ENCODE measurements at places on chromosomes 1 and 21.

DNA sequence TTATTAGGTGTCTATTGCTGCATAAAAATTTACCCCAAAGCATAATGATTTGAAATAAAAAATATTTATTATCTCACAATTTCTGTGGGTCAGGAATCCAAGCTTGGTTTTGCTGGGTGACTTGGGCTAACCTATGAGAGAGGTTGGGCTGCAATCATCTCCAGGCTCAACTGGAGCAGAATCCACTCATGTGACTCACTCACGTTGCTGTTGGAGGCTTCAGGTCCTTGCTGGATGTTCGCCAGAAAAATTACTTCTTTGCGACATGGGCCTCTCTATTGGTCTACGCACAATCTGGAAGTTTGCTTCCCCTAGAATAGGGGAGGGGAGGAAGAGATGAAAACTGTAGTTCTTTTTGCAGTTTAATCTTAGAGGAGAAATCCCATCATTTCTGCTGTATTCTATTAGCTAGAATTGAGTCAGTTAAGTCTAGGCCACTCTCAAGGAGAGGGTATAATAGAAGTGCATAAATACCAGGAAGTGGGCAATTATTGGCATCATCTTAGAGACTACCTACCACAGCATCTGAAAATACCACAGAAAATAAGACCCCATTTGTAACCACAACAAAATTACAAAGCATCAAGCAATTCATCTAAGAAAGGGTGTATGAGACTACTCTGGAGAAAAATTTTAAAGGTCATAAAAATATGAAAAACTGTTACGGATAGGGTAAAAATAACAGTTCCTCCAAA, 5.7 kb upstream of the FASLG start:
- no peak for DNase-seq

DNA sequence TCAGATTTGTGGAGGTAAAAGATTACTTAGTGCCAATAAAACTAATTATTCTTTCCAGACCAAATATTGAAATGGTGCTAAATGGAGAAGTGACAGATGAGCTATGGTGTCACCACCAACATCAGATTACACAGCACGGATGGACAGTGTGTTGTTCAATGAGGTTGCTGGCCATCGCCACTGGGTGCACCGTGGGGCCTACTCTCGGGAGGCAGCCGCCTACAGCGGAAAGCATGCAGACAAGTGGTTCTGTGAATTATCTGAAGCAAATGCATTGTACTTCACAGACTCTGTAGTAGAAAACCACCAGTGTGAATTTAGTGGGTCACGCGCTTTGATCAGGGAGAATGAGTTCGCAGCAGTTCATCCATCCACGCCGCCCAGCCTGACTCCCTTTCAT, 42.3 kb downstream of the GNG4 start:
- no peak for DNase-seq

DNA sequence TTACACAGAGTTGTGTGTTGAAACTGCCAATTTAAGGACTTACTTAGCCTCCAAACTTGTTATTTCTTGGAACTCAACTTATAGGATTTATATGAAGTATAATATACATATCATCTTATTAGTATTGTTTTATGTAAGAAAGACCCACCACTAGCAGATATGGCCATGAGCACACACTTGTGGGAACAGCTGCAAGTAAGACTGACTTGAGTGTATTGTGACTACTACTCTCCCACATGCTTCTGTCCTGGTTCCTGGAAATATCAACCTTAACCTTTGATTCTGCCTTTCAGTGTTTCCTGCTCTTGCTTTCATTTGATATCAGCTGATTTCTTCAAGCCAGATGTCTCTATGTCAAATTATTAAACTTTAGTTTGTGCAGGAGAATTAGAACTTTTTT, 175.3 kb downstream of the MAGI3 start:
- DNase-seq: no peak

DNA sequence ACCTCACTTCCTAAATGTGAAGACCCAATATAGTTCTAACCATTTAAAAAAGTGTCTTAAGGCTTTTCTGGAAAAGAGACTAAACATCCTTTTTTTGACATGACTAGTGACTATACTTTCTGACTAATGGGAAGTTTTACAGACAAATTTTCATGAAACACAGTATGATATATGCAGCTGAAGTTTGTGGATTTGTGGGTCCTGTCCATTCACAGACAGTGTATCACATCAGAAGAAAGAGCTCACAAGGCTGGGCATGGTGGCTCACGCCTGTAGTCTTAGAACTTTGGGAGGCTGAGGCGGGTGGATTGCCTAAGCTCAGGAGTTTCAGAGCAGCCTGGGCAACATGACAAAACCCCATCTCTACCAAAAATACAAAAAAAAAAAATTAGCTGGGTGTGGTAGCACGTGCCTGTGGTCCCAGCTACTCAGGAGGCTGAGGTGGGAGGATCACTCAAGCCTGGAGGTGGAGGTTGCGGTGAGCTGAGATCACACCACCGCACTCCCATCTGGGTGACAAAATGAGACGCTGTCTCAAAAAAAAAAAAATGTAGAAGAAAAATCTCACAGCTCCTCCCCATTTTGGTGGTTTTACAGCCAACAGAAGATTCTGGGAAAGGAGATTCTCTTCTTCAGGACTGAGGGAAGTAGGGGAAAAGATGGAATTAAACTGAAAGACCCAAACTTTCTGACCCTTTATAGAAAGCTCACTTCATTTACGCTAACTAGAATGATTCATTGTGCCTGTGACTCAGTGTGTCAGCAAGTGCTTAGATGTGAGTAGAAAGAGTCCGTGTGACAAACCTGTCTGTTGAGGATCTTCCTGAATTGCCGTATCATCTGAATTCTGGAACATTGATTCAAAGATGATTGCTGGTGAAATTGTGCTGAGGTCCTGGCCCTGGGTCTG, 15.2 kb upstream of the YRDC start:
- no peak for DNase-seq

DNA sequence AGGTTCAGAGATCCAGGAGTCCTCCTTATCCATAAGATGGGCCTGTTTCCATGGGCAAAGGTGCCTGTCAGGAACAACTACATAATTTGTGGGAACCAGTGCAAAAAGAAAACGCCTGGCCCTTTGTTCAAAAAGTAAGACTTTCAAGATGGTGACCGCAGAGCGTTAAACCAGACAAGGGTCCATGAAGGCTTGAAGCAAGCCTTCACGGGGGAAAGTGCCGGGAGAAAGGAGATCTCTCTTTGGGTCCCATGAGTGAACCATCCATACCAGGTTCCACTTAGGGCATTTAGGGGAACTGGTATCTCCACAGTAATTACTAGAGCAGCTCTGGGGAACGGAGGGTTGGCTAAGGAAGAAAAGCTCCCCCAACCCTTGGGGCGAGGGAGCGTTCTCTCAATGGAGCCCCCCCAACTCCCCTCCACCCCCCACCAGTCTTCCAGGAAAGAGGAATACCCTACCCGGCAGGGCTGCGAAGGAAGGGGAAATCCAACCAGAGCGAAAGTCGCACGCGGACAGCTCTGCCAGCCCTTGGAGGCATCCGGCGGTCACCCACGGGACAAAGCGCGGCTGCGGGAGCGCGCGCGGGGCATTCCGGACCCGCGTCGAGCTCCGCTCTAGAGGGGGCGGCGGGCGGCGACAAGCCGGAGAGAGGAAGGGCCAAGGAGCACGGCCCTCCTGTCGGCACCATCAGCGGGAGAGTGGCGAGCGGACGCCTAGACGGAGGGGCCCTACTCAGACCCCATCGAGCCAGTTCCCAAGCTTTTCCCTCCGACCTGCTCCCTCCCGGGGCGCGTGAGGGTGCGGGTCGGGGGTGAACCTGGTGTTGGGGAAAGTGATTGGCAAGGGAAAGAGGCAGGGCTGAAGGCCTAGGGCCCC, 687 bp upstream of the RASSF5 start:
- DNase-seq: no peak

DNA sequence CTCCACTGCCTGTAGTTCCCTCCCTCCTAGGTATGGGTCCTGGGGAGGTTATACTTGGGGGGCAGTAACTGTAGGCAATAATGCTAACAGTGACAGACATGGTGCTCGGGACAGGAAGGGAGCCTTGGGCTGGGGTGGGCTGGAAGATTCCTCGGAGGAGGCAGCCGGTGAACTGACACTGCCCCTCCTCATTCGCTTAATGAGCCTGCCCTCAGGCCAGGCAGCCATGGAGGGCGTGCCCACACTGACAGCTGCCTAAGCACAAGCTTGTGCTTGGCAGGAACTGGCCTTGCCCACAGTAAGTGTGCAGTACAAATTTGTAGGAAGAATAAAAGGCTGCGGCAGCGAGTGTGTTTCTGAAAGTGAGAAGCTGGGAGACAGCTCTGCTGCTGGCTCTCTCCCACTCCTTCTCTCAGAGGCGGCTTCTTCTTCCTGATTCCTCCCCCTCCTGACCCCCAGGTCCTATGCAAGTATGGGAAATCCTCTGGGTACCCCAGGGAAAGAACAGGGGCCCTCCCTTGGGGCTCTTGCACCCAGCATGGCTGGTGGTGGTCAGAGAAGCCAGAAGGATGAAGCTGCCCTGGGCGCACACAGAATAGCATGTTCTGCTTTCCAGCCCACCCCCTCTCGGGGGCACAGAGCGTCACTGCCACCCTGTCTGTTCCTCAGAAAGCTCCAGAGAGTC, 23.6 kb downstream of the OPTC start:
- DNase-seq: no peak

GRCh38 chr1:159936273-159936904, 9.0 kb downstream of the IGSF9 start:
- no peak for DNase-seq

GRCh38 chr1:156712626-156713025, 7.2 kb upstream of the CRABP2 start:
- DNase-seq: no peak

DNA sequence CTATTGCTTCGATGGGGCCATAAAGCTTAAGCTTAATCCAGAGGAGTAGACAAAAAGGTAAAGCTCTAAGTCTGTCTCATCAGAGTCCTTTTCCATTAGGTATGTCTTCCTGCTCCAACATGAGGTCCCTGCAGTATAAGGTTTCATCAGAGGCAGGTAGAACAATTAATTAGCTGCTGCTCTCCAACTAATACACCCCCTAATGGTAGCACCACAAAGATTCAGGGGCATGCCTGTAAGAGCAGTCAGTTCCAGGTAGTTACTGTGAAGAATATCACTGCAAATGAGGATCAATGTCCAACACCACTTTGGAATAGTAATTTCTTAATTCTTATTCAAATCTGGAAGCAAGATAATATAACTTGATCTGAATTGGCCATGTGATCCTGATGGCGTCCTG, 160.3 kb upstream of the ESRRG start:
- DNase-seq: no peak

DNA sequence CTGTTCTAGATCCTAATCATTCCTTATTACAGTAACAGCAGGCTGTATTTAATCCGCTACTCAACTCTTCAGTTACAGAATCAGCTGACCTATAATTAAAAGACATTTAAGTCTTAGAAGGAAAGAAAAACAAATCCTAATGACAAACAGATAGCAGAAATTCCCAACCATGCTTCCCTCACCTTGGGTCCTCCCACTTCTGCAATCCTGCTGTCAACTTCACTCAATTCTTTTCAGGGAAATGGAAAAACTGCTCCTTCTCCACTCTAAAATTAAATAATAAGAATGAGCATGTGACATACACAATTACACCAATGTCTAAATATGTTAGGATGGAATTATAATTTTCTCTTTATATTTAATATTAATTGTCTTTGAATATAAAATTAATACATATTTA, 182.6 kb upstream of the LYPLAL1 start:
- no peak for DNase-seq

GRCh38 chr1:53135735-53136114, 6.7 kb downstream of the SLC1A7 start:
- peak; percentile 57 for DNase-seq

- DNase-seq: no peak
Observed at GRCh38 chr1:232873931-232874330, 68.7 kb downstream of the MAP10 start.

DNA sequence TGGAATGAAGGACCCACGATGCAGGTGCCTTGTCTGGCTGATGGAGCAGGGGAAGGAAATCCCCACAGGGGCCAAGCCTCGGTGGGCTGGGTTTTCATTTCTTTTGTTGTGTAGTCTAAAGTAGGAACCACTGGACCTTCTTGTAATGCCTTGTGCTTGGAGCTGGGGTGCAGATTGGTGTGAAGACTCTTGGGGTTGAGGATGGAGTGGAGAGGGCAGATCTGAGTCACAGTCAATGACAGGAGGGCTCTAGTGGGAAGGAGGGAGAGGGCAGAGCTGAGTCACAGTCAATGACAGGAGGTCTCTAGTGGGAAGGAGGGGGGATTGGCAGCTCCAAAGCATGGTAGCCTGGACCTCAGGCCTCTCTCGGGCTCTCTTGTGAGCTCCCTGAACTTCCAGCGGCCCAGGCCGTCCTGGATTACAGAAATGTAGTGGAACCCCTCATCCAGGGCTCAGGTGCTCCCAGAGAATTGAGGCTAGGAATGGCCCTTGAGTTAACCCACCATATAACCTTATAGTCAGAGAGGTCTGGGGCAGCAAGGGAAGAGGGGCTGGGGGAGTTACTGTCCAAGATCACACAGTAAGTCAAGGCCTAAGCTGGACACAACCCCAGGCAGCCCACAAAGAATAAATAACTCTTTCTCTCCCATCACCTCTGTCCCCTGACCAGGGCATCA, 313.8 kb downstream of the MATN1 start:
- DNase-seq: no peak

- DNase-seq: peak; percentile 82
Observed at GRCh38 chr1:201602413-201603265, 63.7 kb downstream of the NAV1 start.

GRCh38 chr21:30153697-30154340, 12.8 kb downstream of the CLDN17 start:
- no peak for DNase-seq

- no peak for DNase-seq
Observed at GRCh38 chr1:110602466-110602865, 3.7 kb downstream of the KCNA2 start.

DNA sequence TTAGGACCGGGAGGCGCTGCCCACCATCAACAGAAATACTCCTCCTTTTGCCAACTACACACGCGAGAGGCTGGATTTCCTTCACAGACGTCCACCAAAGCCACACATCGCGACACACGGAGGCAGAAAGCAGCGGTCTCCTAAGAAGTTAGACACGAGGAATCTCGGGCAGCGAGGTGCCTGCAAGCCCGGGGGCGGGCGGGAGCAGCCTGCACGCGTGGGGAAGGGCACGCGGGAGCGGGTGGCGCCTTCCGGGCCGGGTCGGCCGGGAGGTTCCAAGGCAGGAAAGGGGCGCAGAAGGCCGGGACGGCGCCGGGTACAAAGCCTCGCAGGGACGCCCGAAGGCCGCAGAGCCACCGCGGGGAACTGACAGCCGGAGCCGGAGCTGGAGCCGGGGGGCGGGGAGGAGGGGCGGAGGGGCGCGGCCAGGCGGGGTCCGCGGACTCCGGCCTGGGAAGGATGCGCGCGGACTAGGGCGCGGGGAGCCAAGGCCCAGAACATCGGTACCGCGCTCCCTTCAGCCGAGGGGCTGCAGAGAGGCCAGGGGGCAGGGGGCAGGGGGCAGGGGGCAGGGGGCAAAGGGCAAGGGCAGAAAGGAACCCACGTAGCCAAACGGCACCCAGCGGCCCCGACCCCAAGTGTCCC, 722 bp downstream of the NPHP4 start:
- DNase-seq: no peak

GRCh38 chr21:42258885-42259407, 40.0 kb downstream of the ABCG1 start:
- DNase-seq: no peak

GRCh38 chr1:172134087-172134731, 286.3 kb upstream of the C1orf105 start:
- DNase-seq: no peak

All from kidney epithelial cell (primary cell).